ENCODE measurements at places on chromosomes 11 and 22. TPM values are rescaled to one million over a fixed set of nuclear protein-coding genes. Genes with fewer than 3 reads are reported as not detected.

GRCh38 chr22:46875089-46875488, 112.6 kb downstream of the TBC1D22A start:
- no peak for DNase-seq

Gene BCL2L13
- total RNA-seq, result 63.8 TPM

- no peak for DNase-seq
These were observed 28.4 kb upstream of the HMOX1 start for GRCh38 chr22:35352214-35353111.

DNA sequence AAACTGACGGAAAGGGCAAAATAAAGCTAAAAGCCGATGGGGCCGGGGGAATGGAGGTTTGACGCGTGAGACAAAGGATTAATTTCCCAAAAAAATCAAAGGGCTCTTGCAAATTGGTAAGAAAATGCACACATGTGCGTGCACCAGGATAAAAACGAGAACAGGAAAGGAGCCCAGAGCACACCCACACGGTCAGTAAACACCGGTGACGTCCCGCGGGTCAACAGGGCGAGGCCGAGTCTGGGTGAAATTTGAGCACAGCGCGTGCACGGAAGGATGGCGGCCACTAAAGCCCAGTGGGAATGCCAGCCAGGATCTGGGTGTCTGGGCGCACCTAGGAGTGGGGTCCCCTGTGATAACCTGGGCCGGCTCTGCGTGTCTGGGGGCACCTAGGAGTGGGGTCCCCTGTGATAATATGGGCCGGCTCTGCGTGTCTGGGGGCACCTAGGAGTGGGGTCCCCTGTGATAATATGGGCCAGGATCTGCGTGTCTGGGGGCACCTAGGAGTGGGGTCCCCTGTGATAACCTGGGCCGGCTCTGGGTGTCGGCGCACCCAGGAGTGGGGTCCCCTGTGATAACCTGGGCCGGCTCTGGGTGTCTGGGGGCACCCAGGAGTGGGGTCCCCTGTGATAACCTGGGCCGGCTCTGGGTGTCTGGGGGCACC, 44.4 kb downstream of the BRSK2 start:
- DNase-seq, result no peak

Gene PUS3
- total RNA-seq, result 10.6 TPM

GRCh38 chr11:95584589-95584988, 205.0 kb downstream of the FAM76B start:
- DNase-seq, result no peak

Gene WBP2NL
- total RNA-seq, result 20.9 TPM

DNA sequence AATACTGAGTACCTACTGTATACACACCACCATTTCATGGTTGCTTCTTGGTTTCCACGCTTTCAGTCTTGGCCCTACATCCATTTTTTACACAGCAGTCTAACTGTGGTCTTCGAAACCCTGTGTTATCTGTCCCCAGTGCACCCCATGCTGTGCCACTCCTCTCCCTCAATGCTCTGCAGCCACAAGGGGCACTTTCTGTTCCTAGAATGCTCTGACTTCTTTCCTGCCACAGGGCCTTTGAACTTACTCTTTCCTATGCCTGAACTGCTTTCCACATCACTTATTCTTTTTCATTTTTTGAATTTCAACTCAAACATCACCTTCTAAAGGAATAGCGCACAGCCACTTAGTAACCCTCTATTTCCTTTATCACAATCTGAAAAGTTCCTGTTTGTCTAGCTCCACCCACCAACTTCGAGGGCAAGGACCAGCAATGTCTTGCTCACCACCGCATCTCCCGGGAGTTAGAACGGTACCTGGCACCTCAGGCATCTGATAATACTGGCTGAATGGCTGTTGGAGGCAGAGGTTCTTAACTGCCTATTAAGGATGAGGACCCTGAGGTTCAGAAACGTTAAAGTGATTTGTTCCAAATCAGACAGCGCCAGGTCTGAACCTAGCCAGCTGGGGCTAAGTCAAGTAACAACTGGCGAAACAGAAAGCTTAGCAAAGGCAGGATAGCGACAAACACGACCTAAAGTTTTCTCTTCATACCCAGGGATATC, 568 bp downstream of the ALG8 start:
- DNase-seq, result peak; percentile 12

Gene CCDC73
- not detected for total RNA-seq

GRCh38 chr11:7548659-7549274, 35.0 kb downstream of the PPFIBP2 start:
- DNase-seq, result no peak

- no peak for DNase-seq
These were observed 63.0 kb downstream of the GAB2 start for GRCh38 chr11:78354408-78355308.

DNA sequence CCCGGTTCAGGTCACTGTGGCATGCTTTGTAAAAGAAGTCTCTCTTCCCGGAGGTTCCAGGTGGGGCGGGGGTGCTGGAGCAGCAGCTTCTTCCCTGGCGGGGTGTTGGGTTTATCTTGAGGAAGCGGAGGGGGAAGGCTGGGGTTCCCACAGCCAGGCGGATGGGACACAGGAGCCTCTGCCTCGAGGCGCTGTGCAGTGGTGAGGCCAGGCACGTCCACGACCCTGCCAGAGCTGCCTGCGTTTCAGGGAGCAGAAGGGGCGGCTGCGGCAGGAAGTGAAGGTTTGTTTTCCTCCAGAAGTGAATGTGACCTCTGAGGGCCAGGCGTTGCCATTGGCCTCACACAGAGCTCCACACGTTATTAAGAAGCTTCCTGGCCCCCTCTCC, 20.1 kb upstream of the ADORA2A start:
- DNase-seq, result no peak

Gene TMEM126B
- 65.9 TPM for total RNA-seq

Gene TRIM48
- not detected for total RNA-seq

GRCh38 chr11:64854534-64855502, 10.4 kb upstream of the CDC42BPG start:
- peak; percentile 97 for DNase-seq

Gene H19
- not detected for total RNA-seq

- DNase-seq, result no peak
These were observed 26.7 kb downstream of the FLI1 start for GRCh38 chr11:128720522-128720985.

Gene GGTLC2
- not detected for total RNA-seq

Gene SEPTIN3
- 0.43 TPM for total RNA-seq

Gene IFITM1
- total RNA-seq, result 26.5 TPM

GRCh38 chr11:113493206-113493605, 18.0 kb upstream of the DRD2 start:
- DNase-seq, result no peak

DNA sequence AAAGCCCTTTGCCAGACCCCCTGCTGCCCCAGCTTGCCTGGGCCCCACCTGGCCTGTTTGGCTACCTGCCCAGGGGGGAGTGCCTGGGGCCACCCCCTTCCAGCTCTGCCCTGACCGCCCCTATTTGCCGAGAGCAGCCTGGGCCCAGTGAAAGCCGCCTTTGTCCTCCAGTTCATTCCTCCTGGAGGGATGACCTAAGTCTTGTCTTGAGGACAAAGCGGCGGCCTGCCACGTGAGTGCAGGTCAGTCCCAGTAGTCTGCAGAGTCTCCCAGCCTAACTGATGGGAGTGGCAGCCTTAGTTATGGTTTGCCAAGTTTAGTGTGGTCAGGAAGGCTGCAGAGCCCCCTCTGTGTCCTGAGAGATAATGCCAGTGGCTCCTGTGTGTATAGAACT, 115.9 kb upstream of the CRYBB3 start:
- DNase-seq, result no peak

DNA sequence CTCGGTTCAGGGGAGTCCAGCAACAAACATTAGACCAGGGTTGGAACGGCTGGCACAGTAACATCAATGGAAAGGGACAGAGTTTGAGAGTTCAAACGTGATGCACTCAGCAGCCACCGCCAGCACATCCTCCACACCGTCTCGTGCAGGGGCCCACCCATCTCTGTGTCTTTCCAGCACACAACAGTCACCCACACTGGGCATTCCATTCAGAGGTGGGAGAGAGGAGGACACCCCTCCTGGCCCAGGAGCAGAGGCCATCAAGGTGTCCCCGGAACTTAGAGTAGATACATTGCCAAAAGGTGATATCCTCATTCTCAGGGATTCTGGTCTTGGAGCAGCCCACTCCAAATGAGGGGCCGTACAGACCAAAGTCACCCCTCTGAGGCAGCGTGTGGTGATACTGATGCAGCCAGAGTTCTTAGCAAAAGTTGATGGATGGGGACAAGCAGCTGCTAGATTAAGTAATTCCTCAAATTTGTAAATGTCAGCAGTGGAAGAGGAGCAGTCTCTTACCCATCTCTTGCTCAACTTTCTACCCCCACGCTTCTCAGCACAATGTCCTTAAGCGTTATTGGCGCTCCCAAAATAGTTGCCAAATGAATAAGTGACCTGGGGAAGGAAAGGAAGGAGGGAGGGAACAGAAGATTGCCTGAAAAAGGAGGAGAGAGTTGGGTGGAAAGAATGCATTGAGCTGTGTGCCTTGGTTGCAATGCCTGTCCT, 5.5 kb downstream of the SNAP29 start:
- no peak for DNase-seq

- DNase-seq, result peak; percentile 12
These were observed 48.9 kb upstream of the TBCEL start for GRCh38 chr11:120974965-120975364.

Data from MG63 (cell line).